ENCODE measurements at places on chromosomes 3 and 15.
A peak's percentile ranks its signal among the peaks of the same experiment; 100 is the strongest.

- no peak for DNase-seq
Observed at GRCh38 chr15:62977952-62978811, 64.4 kb upstream of the TPM1 start.

- no peak for DNase-seq
Observed at GRCh38 chr3:15479400-15480224, 41.9 kb downstream of the COLQ start.

- DNase-seq: no peak
Observed at GRCh38 chr3:188979248-188979647, 192.5 kb upstream of the TPRG1 start.

DNA sequence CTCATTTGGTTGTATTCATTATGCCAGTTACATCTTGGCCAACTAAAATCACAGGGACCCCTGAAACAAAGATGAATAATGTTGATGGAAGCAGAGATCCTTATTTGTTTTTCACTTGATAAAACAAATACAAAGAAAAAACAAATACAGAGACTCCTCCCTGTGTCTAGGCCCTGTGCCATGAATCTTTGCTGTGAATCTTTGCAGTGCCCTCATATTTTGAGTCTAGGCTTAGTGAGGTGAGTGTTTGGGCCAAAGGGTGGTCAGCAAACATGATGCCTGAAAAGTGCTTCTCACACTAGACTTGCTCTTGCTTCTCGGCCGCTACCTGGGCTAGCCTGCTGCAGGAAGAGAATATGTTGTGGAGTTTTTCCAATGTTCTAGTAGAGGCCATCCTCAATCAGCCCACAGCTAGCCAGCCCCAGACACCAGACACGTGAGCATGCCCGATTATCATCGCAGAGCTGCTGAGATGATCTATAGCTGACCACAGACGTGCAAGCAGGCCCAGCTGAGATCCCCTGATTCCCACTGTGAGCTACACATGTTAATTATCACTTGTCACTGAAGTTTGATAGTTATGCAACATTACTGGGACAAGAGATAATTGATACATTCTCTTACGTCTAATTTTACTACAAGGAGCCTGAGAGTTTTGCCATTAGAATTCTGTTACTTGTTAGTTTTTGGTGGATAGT is 191.4 kb downstream of the THRB start:
- no peak for DNase-seq

DNA sequence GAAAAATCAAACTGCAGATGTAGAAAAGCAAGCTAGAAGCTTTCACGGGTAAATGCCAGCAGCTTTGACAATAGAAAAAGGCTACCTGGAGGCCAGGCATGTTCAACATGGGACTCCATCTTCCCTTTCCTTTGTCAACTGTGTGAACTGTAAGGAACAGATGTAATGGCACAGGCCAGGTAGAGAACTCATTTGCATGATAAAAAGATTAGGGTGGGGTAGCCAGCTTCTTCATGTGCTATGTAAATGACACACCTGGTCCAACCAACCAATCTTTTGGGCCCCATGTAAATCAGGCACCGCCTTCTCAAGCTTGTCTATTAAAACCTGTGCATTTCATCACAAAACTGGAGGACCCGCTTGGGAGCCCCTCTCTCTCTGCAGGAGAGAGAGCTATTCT is 686.5 kb upstream of the GOLIM4 start:
- DNase-seq: no peak

DNA sequence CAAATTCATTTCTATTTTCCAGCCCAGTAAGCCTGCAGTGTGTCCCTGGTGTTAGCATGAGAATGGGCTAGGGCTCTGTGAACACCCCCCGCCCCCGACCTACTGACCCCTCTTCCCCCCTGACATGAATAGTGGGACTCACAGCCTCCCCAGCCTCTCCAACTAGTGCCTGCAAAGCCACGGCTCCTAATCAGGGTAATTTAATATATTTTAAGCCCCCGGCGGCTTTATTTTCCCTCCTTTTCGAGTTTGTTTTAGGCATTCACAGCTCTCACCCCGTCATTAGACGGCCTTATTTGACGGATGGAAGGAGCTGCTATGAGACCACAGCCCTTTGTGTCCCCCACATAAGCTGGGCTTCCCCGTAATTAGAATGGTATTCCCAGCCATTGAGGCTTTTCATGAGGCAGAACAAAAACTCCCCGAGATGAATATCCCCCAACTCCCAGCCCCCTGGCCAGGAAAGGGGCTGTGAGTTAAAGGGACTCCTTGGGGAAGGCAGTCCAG is 78.3 kb upstream of the POLG start:
- DNase-seq: no peak

DNA sequence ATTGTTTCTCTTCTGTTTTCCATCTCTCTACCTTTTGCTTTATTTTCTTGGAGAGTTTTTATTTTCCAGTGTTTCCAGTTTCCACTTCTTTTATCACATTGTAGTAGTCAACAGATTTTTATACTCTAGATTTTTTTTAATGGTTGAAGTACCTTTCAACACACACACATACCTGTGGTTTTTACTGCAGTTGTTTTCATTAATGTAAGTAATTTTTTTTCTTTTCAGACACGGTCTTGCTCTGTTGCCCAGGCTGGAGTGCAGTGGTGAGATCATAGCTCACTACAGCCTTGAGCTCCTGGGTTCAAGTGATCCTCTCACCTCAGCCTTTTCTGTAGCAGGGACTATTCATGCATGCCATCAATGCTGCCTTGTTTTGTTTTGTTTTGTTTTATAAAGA is 472.5 kb upstream of the SGO1 start:
- DNase-seq: no peak

GRCh38 chr15:47196048-47196447 is 521.3 kb upstream of the SEMA6D start:
- DNase-seq: peak; percentile 0

DNA sequence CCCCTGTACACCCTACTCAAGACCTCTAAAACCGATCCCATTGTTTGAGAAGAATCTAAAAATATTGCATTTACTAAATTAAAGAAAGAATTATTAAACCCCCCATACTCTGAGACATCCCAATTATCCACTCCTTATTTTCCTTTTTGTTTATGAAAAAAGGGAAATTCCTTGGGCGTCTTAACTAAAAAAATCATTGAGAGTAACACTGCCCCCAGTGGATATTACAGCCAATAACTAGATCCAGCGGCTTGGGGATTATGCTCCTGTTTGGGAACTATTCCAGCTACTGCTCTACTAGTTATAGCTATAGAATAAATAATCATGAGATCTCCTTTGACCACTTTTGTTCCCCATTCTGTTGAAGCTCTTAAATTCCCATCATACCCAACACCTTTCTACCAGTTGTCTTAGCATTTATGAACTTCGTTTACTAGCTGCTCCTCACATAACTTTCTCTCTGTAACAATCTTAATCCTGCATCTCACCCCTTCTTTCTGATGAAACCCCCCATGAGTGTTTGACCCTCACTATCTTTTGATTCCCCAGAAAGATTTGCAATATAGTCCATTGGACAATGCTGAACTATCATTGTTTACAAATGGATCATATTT is 12.7 kb upstream of the CFAP91 start:
- DNase-seq: no peak

- no peak for DNase-seq
Observed at GRCh38 chr3:70360979-70361760, 48.7 kb upstream of the MDFIC2 start.

GRCh38 chr15:36798366-36798765 is 218.9 kb downstream of the CDIN1 start:
- DNase-seq: no peak

- DNase-seq: no peak
Observed at GRCh38 chr15:66249605-66250174, 3.9 kb downstream of the MEGF11 start.

DNA sequence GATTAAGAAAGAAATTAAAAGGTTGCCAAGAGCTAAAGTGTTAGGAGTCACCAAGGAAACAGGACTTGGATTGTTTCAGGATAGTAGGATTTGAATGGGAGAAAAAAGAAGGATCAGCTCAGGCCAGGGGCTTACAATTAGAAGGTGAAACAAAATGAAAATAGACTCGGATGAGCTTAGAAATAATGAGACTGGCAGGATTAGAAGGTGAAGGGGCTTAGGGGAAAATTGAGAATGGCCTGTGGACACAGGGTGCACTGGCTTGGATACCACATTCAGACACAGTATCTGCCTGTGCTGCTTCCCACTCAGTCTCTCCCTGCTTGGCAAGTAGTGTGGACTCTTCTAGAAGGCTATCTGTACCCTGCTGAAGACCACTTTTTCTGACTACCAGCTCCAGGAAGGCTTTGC is 206.1 kb upstream of the ATP10A start:
- no peak for DNase-seq

- DNase-seq: no peak
Observed at GRCh38 chr15:71447328-71448250, 332.3 kb downstream of the THSD4 start.

DNA sequence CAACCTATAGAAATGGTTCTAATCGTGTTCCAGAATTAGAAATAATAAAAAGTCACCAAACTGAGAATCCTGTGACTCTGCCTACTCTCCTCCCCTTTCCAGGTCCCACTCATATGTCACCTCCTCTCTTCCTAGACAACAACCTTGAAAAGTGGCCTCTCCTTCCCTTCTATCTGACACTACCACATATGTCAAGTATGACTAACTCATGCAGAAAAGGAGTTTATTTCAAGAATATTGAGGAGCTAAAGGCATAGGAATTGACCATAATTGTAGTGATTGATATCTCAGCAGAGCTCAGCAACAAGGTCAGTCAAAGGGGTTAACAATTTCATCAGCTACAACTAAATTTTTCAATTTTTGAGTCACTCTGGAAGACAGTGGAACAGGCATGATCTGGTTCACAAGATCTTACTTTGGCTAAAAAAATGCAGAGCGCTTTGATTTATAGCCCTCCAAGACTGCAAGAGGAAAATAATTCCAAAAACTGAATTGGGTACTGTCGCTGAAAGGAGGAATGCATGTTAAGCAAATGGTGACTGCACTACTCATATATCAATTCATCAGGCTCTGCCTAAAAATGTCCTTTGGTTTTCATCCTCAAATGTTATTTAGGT is 160.6 kb upstream of the ARHGEF26 start:
- DNase-seq: no peak

DNA sequence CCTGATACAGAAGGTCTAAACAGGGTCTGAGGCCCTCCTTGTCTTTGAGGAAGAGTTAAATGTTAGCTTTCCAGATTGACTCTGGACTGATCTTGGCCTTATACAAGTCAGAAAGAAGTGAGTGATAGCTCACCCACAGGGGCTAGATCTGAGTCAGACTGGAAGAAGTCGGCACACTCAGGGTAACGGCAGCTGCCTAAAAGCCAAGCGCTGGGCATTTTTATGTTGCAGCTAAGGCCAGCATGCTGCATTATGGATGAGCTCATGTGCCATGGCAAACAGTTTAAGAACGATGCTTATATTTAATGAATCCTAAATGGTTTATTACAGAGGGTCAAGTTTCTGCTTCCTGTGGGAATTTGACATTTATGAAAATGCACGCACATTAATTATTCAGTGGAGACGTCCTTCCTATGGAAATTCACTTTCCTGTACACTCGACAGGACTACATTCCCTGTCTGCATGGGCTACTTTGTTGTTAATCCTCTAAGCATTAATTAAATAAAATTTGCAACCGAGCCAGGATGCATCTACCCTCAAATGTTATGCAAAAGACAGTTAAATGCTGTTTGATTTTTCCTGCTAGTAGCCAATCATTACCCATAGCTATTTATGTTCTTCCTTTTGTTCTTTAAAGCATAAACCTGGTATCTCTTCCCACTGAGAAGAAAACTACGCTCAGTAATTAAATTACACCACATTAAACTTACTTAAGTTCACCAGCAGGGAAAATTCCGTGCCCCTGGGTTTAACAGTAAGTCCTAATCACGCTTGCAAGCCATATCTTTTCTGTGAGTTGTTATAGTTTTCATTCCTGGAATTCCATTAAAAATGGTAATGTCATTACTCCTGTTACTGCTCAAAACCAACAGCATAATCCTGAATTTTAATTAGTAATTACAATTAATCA is 762.7 kb upstream of the CFAP20DC start:
- DNase-seq: no peak

DNA sequence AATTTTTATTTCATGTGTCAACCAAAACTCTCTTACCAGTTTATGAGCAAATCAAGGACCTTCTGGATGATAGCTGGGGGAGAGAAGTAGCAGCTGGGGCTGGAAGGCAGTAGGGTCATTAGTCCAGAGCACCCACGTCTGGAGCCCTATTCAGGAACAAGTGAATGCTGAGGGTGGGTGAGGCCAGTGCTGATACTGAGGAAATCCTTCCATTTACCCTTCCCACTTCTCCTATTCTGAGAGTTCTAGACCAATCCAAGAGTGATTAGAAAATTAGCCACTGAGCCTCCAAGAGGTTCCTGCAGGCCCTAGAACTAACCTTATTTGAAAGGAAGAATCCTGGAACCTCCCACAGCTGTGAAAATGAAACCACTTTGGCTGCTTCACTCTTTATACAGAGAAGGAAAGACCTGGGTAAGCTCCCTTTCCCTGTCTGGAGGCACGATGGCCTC is 46.2 kb upstream of the VILL start:
- no peak for DNase-seq

DNA sequence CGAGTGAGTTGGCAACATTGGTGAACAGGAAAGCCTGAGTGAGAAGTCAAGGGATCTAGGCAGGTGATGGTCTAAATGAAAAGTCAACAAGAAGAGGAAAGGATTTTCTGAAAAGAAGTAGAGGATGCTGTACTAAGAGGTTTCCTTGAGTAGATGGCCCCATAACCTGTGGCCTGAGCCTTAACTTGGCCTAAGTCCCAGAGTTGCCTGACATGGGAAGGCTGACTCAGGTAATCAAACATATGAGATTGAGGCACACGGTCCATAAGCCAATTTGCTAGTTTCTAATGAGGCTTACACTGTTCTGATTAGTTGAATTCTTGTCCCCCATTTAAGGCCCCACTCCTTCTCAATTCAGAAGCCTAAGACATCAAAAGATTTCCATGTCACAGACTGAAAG is 262.5 kb upstream of the LMCD1 start:
- no peak for DNase-seq

DNA sequence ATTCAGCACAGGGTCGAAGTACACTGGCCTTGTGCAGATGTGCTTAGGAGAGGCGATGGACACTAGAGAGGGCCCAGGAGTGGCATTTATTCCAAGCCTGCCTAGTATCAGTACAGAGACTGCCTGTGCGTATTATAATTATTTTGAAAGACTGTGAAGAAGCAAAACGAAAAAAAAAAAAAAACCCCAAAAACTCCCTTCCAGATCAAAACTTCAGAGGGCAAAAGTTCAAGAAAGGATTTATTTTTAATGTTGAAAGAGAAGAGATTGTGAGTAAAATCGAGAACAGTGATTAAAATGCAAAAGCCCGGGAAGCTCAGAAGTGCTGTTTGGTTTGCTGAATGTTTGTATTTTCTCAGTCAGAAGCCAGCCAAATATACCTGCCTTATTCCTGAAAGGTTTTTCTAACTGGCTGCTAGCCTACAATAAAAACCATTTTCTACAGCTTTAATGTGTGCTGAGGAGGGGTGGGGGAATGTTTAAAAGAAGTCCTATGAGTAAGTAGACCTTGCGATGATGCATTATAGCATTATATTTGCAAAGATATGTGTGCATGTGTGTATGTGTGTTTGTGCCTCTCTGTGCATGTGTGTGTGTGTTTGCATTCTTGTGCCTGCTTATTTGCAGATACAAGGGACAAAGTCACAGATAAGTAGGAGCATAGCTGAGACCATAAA is 19.3 kb upstream of the LZTFL1 start:
- no peak for DNase-seq

- no peak for DNase-seq
Observed at GRCh38 chr3:151445273-151446001, 15.4 kb downstream of the IGSF10 start.

GRCh38 chr3:108511490-108511889 is 1.1 kb upstream of the MYH15 start:
- DNase-seq: no peak
